ENCODE measurements at places on chromosomes 3 and 15.
A peak's percentile ranks its signal among the peaks of the same experiment; 100 is the strongest.

DNA sequence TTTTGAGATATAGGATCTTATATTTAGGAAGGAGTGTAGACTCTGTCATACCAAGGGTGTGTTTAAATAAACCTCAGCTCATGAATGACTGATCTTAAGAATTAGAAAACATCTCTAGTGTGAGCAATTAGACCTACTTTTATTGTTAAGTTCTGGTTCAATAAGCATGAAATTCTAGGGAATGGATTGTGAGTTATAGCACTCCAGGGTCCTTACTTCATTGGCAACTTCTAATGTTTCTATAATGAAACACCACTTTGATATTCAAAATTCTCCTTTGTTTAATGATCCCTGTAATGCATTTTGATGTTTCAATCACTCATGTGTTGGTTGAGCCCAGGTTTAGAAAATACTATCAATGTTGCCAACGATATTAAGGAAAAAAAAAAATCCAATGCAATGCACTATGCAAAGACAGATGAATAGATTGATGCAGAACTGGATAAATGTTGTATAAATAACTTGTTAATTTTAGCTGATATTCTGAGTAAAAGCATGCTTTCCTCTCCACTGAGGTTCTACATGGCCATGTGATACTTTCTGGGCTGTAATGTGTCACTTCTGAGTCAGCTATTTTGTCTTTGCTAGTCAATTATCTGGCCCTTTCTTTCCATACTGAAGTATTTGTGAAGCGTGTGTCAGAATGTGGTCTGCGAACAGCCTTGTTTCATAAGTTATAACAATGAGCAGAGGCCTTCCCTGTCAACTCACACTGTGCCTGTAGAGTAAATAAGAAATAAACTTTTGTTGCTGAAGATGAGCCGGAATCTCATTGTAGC, 1035.9 kb downstream of the PLOD2 start:
- no peak for DNase-seq

DNA sequence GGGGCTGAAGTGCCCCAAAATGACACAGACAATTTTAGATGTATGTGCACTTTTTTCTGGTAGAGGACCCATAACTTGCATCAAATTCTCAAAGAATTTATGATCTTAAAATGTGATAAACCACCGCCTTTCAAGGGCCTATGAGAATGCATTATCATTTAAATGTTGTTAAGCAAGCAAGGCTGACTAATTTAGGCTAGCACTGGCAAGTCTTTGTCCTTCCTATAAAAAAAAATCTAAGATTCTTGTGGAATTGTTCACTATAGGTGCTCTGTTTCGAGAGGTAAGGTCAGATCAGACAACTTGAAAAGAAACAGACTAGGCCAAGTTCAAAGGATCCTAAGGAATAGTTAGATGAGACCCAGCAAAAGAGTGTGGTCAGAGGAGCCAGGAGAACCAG, 128.9 kb upstream of the PHLDB2 start:
- DNase-seq = no peak

DNA sequence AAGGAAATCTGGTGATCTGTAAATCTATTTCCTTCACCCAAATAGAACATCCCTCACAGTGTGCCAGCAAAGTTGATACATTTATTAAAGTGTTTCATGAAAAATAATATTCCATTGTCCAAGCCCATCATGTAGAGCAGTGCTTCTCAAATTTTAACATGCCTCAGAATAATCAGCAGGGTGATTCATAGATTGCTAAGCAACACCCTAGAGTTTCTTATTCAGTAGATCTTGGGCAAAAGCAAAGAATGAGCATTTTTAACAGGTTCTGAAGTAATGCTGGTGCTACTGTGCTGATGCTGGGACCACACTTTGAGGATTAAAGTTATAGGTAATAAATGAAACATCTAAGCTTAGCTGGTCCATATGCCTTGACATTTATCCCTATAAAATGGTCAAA, 210.5 kb downstream of the ZIC4 start:
- DNase-seq = no peak

DNA sequence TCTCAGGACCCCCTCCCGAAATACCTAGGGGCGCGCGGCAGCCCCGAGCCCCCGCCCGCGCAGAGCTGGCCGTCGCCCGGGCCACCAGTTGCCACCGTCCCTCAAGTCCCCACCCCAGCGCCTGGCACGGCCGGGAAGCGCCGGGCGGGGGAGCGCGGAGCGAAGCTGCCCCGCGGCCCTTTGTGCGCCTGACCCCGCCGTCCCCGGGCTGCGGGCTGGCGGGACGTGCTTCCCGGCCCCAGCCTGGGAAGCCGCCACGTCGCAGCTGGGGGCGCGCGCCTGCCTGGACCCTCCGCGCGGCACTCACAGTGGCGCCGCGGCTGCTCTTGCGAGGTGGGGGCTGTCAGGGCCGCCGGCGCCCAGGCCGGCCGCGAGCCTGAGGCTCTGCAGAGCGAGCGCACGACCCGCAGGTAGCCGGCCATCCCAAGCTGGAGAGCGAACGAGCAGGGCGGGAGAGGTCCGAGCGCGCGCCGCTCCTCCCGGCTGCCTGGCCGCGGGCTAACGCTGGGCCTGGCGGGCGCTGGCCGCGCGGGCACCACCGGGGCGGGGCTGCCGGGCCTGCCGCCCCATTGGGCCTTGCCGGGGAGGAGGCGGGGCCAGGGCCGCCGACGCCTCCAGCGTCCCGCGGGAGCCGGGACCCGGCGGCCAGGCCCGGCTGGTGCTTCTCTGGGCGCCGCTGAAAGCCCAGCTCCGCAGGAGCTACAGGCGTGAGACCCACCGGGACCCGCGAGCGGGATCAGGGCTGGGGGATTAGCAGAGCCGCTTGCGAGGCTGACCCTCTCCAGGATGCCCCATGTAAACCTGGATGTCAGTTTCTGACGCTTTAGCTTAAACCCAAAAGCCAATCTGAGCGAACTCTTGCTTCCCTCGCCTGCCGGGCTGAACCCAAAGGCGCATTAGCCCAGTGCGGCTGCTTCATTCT, at the start of gene IDH2:
Gene IDH2, minus strand, starts transcription at position 500 of the 922 bp plus-strand sequence. Its CDS starts 78 bp downstream, at position 422.
- DNase-seq = peak; percentile 76

DNA sequence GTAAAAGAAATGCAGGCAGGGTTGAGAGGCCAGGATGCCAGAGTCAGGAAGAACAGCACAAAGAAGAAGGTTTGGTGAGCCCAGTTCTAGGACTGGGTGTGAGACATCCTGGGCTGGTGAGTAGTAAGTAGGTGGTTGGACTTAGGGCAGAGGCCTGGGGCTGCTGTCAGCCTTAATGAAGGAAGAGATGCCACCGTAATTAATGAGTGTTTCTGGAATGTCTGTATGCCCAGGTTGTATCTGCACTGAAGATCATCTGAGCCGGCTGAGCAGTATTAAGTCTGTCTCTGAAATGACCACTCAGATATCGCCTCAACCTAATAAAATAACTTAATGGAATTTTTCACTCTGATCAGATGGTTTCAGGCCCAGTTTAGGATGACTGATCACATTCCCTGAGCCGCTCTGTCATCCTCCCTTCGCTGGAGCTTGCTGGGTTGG, 532.9 kb upstream of the IL12A start:
- DNase-seq = no peak

All from activated CD4-positive, alpha-beta T cell treated with anti-CD3 and anti-CD28 coated beads for 48 hours (primary cell).